ENCODE measurements at places on chromosomes 4 and X. TPM values are rescaled to one million over a fixed set of nuclear protein-coding genes. Genes with fewer than 3 reads are reported as not detected.
A peak's percentile ranks its signal among the peaks of the same experiment; 100 is the strongest.

DNA sequence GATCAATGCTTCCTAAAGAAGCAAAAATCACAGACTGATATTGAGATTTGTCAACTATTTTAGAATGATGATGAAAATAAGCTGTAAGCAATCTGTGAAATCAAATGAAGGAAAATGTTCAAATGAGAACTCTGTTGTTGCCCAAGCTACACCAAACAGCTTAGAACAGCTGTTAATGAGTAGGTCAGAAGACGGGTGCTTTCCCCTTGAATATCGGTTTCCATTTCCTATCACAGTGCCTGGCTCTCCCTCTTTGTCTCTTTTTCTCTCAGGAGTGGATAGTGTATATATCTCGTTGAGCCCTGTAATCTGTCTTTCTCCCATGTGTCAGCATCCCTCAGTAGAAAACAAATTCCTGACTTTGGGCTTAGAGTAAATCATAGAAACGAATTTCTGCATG is 1592.9 kb upstream of the TENM3 start:
- H3K27me3 ChIP-seq, result no peaks in the 10 kb centered on the region
- H3K36me3 ChIP-seq, result no peaks in the 10 kb centered on the region
- no peaks in the 10 kb centered on the region for H3K4me1 ChIP-seq
- no peak overlapping the region for H3K4me3 ChIP-seq
- no peak for DNase-seq
- no peak overlapping the region for H3K27ac ChIP-seq

- peaks cover 9% of the 10 kb centered on the region for H3K27me3 ChIP-seq
- H3K4me3 ChIP-seq, result no peak overlapping the region
- peak; percentile 52 for DNase-seq
- no peak overlapping the region for H3K27ac ChIP-seq
- no peaks in the 10 kb centered on the region for H3K4me1 ChIP-seq
Observed at GRCh38 chr4:5399790-5400421, 308.5 kb downstream of the EVC2 start.

DNA sequence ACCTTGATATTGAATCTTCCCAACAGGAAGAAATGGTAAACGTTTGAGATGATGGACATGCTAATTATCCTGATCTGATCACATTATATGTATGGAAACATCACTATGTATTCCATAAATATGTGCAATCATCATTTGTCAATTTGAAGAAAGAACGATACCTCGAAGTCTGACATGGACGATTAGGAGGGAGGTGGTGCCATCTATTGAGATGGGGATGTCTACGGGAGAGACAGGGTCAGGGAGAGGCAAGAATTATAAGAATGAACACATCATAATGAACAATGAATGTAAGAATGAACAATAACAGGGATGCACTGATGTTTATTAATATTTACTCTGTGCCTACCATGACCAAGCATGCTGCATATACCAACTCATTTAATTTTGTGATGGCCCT is 93.7 kb upstream of the SOD3 start:
- DNase-seq, result no peak
- H3K27ac ChIP-seq, result no peak overlapping the region
- no peak overlapping the region for H3K4me3 ChIP-seq
- H3K4me1 ChIP-seq, result no peaks in the 10 kb centered on the region

DNA sequence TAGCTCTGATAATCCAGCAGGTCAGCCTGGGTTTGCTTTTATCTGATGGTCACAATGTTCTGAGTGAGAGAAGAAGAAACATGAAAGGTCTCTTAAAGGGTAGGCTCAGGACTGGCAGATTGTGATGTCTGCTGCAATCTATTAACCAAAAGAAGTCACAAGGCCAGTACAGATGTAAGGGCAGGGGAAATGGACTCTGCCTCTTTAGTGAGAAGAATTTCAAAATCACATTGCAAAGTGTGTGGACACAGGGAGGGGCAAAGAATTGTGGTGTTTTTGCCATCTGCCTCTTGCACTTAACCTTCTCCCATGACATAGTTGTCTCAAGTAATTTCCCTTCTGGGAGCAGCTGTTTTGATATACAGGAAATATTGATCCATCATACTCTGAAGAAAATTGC is 40.9 kb downstream of the IL1RAPL1 start:
- H3K4me3 ChIP-seq, result no peak overlapping the region
- H3K36me3 ChIP-seq, result no peaks in the 10 kb centered on the region
- DNase-seq, result no peak
- no peak overlapping the region for H3K27ac ChIP-seq
- no peaks in the 10 kb centered on the region for H3K4me1 ChIP-seq

DNA sequence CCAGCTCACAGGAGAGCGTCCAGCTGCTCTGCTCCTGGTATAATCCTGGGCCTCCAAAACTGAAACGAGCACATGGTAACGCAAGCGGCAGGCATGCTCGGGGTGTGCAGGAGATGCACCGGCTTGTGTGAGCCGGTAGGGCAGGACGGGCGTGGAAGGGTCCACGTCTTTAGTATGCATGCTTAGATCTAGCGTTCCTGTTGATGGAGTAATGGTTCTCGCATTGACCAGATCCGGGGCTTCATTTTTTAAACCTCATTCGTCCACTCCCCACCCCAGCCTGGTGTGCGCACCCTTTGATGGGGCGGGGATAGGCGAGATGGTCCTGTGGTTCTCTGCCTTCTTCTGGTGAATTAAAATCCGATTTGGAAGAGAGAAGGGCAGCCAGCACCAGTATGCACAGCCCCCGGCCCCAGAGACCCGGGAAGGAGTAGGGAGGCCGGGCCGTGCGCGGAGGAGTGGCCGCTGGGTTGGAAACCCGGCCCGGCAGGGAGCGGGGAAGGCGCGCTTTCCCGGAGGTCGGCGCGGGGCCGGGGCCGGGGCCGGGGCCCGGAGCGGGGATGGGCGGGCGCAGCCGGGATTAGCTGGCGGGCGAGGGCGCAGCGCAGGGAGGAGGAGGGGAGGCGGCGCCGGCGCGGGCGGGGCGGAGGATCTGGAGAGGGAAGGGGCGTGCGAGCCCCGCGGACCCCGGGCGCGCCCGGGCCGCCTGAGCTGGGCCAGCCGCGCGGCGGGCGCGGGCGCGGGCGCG is 39.9 kb downstream of the FAM149A start:
- peaks cover 5% of the 10 kb centered on the region for H3K4me1 ChIP-seq
- no peak overlapping the region for H3K27ac ChIP-seq
- no peaks in the 10 kb centered on the region for H3K36me3 ChIP-seq
- DNase-seq, result peak; percentile 54

CLIC2 gene
- total RNA-seq, result not detected

NPNT gene
- total RNA-seq, result not detected
